ENCODE measurements at places on chromosomes 5 and 9. TPM values are rescaled to one million over a fixed set of nuclear protein-coding genes. Genes with fewer than 3 reads are reported as not detected.

- no peak for DNase-seq
These were observed 318.5 kb downstream of the CDK5RAP2 start for GRCh38 chr9:120261419-120261818.

- DNase-seq: no peak
These were observed 2.6 kb upstream of the LCN2 start for GRCh38 chr9:128146591-128147120.

FGF1 gene
- not detected for total RNA-seq

GRCh38 chr9:21001581-21001980 is 29.9 kb downstream of the HACD4 start:
- DNase-seq: no peak

LHX3 gene
- not detected for total RNA-seq

DNA sequence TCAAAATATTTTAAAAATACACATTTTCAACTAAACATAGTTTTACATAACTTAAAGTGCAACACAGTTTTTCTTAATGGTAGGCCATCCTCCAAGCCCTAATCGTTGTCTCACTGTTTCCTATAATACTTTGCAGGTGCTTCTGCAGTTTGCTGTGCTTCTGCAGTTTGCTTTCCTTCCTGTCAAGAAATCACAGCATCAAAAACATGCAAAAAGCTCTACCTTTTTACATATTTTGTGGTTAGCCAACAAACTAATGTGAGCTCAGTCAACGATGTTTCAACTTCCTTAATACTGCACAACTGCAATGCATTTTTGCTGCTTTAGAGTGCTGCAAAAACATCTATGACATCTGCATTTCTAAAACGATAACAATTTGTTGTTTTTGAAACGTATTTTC is 25.2 kb downstream of the EMB start:
- DNase-seq: peak; percentile 7

DNA sequence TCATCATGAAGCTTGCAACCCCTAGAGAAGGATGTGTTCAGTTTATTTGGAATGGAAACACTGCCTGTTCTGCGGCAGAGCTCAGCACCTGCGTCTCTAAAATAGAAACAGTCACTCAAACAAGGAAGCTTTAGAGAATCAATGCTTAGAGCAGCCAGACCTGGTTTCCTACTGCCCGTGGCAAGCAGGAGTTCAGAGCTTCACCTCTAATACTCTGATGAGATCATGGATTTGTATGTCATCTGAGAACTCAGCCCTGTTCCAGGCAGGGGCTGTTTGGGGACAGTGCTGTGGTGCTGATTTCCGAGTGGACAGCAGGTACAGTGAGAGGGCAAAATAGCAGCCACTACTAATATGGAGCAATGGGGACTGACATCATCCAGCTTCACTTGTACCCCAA is 236.0 kb upstream of the IRX1 start:
- no peak for DNase-seq

DNA sequence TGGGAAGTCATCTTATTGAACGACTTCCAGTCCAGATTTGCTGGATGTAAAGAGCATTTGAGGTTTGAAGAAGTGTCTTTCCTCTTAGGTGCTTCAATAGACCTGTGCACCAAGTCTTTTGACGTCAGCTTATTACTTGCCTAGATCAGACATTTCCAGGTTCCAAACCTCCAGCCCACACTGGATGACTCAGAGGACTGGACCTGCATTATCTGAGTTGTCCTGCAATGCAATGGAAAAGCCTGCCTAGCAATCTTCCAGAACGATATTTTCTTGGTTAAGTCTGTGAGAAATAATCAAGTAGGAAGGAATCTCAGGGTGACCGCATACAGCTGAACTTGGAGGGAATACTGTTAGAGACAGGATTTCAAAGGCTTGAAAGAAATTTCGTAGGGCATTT is 147.2 kb upstream of the MOCS2 start:
- DNase-seq: no peak

IRX2 gene
- total RNA-seq: not detected

PCDHGB1 gene
- total RNA-seq: not detected

DNA sequence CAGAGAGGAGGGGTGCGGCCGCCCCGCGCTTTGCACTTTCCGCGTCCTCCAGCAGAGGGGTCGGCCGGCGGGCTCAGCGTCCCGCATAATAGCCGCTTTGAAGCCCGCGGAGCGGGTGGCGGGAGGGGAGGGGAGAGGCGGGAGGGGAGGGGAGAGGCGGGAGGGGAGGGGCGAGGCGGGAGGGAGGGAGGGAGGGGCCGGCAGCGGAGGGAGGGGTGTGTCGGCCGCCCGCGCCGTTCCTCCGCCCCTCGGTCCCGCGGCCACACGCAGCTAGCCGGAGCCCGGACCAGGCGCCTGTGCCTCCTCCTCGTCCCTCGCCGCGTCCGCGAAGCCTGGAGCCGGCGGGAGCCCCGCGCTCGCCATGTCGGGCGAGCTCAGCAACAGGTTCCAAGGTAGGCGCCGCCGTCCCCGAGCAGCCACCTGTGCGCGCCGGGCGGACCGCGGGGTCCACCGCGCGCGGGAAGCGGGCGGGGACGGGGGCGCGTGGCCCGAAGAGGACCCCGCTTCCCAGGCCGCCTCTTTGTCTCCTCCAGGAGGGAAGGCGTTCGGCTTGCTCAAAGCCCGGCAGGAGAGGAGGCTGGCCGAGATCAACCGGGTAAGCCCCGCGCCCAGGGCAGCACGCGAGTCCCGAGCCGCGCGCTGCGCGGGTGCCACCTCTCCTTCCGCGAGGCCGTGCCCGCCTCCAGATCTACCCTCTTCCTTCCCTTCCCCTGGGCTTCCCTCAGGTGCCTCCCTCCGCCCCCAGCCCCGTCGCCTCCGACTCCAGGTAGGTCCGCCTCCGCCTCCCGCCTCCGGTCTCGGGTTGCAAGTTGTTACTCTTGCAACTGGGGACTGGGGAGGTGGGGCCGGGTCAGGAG is at the start of gene AIF1L:
AIF1L (plus strand) TSS at position 263 of the 857 bp plus-strand sequence; CDS start at position 362, 99 bp downstream.
- DNase-seq: no peak

DNA sequence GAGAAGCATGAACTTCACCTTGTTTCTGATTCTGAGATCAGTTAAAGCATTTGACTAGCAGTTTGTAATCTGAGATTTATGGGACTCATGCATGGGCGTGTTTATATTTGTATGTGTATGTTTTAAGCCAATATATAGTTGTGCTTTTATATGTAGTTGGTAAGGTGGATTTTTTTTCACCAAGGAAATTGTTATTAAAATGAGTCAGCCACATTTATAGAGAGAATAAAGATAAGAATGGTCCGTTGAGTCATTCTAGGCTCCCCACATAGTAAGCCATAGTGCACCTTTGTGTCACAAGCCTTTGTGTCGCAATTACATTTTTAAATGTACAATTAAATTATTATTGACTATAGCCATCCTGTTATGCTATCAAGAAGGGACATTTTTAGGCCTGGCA is 89.0 kb downstream of the NLN start:
- DNase-seq: no peak

Measured in naive thymus-derived CD8-positive, alpha-beta T cell (primary cell).